NCI-H2171 (cell line): ENCODE measurements at places on chromosomes 1 and 21.

- DNase-seq: no peak
Measured at GRCh38 chr1:68065766-68066165, 15.3 kb upstream of the DIRAS3 start.

DNA sequence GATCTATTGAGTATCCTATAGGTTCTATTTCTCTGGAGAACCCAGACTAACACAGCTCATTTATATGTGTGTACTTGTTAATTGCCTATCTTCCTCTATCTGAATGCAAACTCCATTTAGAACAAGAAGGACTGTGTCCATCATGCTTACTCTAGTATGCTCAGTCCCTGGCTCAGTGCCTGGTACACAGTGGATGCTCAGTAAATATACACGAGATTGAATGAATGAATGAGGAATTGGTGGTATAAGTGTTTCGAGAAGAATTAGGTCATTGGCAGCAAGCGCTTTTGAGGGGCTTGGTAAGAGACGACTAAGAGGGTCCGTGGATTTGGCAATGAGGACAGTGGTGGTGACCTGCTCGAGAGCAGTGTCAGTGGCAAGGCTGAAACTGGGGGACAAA lies 112.5 kb downstream of the CSMD2 start:
- DNase-seq: no peak

- DNase-seq: peak; percentile 75
Measured at GRCh38 chr1:156232201-156232894, 9.6 kb upstream of the BGLAP start.

- DNase-seq: no peak
Measured at GRCh38 chr1:198619375-198620140, 19.3 kb upstream of the PTPRC start.

GRCh38 chr1:7460807-7461206 lies 310.3 kb upstream of the VAMP3 start:
- no peak for DNase-seq

DNA sequence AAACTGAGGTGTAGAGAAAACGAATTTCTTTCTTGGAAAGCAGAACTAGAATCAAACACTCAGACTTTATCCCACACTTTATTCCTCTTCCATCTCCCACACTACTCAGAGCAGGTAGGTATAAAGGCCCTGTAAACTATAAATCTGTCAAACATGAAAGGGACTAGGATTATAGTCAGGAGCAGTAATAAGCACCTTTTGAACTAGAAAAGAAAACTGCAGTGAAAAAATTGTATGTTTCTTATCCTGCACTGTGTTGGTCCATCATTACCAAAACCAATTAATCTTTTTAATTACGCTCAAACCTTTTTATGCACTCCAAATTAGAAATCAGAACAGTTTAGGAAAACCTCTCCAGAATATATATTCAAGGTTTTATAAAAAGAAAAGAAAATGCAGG lies 47.6 kb downstream of the LPAR3 start:
- no peak for DNase-seq

- no peak for DNase-seq
Measured at GRCh38 chr1:118395430-118395991, 210.5 kb upstream of the SPAG17 start.

DNA sequence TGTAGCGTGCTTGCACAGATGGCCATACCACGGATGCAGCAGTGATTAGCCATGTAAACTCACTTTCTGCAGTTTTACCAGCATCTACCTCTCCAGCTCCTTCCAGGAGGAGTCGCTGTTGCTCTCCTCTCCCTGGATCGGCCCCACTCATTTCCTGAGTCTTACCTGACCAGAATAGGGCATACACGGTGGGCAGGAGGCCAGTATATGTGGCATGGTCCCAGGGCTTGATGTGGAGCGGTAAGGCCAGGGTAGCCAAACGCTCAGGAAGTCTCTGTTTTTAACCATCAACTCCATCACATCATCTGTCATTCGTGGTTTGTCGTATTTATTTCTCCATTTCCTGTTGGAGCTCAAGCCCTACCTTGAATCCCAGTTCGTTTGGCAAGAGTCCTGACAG lies 163.4 kb upstream of the USP24 start:
- DNase-seq: no peak

DNA sequence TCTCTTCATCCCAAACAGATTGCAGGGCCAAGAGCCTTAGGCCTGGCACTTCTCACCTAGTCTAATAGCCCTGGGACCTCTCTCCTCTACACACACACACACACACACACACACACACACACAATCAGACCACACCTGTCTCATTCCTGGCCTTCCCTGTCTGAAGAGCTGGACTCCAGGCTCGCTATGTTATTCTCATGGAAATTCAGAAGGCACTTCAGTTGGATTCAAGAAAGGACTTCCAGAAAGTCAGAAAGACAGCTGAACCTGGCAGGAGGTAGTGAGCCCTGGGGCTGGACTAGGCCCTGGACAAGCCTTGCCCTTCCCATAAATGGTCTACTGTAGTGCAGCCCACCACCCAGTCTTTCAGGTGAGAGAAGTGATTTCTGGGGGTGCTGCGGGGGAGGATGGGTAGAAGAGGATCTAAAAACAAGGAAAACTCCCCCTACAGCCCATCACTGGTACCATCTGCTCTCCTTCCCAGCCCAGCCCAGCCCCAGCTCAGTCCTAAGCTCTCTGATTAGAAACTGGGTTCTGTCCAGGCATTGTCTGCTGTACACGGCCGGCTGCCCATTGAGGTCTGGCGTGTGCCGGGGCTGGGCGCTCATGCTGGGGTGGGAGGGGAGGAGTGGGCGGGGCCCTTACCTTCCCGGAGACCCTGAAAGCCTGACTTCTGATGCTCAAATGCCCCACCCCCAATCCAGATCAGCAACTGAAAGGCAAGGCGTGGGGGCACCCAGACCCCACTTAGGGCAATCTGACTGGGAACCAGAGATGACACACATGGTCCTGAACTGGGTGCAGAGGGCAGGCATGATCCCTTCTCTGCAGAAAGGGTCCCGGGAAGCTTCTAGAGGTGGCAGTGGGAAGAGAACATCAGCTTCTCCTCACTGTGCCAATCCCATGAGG lies 2.5 kb downstream of the KIF21B start:
- no peak for DNase-seq

- no peak for DNase-seq
Measured at GRCh38 chr1:55245781-55246180, 30.6 kb upstream of the USP24 start.

GRCh38 chr1:87151500-87152421 lies 176.9 kb upstream of the LMO4 start:
- no peak for DNase-seq

- DNase-seq: no peak
Measured at GRCh38 chr1:238916828-238917227, 469.5 kb upstream of the CHRM3 start.

DNA sequence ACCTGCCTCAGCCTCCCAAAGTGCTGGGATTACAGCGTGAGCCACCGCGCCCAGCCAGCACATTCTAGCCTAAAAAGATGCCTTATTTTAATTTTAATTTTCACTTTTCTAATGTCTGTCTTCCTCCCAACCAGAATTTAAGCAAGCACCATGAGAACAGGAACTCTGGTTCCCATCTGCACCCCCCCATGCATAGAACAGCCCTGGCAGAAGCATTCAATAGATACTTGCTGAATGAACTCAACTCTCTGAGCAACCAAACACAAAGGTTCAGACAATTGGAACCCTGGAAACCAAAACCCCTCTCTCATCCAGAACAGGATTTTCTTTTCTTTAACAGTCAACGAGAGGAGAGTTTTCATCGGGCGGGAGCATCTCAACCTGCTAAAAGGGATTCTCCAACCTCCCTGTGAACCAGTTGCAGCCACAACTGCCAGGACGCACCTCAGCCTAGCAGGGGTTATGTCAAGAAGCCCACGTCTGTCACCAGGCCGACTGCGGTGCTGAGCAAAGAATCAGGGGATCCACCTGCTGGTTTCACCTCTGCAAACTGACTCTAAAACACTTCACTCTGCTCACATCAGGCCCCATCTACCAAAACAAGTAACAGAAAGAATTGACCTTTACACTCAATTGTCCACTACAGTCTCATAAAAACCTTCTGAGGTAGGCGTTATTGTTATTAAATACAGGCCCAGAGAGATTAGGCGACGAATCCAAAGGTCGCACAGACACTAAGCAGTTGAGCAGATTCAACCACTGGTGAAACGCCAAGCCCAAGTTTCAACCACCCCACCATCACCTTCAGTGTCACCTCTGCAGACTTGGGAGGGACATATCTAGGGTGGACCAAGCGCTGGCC lies 1.7 kb downstream of the KIAA2013 start:
- DNase-seq: no peak

GRCh38 chr1:93692026-93692425 lies 10.4 kb upstream of the BCAR3 start:
- no peak for DNase-seq

- DNase-seq: peak; percentile 47
Measured at GRCh38 chr1:3928586-3928985, 28.5 kb upstream of the C1orf174 start.

GRCh38 chr1:119012383-119012782 lies 24.2 kb upstream of the TBX15 start:
- DNase-seq: no peak

- no peak for DNase-seq
Measured at GRCh38 chr1:247487057-247487456, 29.2 kb upstream of the OR2B11 start.

DNA sequence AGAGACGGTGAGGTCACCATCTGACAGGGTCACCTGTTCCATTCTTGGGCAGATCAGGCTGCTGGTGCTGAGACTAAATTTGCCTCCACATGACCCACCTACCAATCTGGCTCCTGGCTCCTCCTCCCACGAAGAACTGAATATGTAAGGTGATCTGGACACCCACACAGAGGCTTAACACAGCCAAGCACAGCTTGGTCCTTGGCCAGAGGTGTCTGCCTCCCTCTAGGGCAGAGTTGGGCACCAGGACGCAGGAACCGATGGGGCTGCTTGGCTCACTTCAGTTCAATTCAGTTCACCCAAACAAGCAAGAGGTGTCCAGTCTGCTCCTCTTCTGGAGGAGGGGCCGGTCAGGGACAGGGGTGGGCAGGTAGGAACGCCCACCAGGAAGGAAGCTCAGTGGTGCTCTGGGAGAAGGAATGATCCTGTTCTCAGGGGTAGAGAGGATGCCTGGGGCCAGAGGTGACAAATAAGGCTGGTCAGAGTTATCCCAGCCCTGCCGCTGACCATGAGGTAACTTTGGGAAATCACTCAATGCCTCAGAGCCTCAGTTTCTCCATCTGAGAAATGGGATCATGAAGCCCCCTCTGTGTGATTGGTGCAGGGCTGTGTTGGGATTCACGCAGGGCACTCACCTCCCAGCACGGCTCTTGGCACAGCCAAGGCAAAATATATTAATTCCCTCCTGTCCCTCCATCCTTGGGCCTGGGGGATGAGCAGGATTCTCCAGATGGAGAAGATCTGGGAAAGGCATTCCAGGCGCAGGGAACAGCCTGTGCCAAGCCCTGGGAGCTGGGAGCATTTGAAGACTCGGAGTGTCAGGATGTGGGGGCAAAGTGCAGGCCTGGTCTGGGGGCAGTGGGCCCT lies 284.5 kb downstream of the PTPRU start:
- DNase-seq: no peak

DNA sequence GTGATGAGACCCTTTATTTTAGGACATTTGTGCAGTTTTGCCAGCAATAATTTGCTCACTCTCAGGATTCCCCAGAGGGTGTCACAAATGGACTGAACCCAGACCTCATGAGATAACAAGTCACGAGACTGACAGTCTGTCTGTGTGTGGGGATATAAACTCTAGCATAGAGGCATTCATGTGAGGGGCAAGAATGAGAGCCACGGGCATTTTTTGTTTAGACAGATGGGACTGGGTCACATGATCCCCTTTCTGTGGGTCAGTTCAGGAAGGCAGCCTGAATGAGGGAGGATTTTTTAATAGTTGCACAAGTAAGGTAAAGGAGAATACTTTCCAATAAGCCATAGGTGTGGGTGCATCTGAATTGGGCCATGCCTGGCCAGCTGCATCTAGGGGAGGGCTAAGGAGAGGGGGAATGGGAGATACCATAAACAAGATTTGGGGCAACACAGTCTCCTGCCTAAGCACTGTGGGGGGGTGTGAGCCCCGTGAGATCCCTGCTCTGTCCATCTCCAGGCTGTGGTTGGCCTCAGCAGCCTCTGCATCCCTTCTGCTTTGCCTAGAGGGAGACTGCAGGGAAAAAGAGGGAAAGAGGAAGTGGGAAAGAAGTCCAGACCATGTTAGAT lies 66.6 kb downstream of the NAV1 start:
- DNase-seq: no peak

- no peak for DNase-seq
Measured at GRCh38 chr1:17304151-17304825, 3.7 kb upstream of the PADI4 start.

GRCh38 chr1:231681006-231681405 lies 54.4 kb downstream of the DISC1 start:
- peak; percentile 36 for DNase-seq

DNA sequence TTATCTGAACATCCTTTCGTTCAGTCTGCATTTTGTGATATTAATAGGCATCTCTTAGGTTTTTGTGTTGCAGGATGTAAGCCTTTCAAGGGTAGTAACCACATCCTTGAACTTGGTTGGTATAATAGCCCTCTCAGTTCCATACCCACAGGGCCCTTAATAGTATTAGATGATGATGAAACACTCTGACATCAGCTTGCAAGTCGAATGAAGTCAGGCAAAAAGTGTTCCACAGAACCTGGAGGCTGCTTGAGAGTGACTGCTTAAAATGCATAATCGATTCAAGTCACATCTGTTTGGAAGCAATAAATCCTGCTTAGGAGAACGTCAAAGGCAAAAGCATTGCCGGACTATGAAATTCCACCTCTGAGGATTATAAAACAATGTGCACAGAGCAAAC lies 415.6 kb upstream of the KAZN start:
- no peak for DNase-seq

DNA sequence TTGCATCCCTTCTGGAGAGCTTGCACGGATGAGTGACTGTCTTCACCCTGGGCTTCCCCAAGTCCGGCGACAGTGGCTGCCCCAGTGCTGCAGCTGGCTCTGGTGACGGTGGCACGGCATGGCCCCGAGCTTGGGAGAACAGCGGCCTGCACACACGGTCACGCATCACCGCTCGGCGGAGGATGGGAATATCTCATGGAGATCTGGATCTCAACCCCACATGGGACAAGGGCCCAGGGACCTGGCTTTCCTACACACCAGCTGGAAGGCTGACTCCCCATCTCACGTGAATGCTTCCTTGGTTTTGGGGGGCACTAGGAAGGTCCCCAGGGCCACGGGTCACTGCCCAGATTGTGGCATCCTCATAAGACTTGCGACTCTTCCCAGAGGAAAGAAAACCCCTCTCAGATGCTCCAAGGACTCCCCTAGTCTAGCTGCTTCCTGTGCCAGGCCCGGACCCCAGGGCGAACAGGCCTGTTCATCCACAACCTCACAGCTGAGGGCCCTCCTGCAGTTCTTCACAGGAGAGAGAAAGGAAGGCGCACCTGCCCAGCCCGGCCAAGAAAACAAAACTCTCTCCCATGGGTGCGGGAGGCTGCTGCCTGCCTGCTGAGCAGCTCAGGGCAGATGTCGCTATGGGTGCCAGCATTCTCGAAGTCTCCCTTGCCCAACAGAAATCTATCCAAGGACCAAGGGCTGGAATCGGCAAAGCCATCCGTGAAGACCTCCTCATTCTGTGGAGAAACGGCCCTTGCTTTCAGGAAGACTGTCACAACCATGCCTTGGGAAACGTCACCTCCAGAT lies 9.9 kb downstream of the CFAP410 start:
- no peak for DNase-seq
